ENCODE measurements at places on chromosomes 16 and 17.

- DNase-seq: no peak
Observed at GRCh38 chr16:21943571-21943970, 9.6 kb upstream of the UQCRC2 start.

DNA sequence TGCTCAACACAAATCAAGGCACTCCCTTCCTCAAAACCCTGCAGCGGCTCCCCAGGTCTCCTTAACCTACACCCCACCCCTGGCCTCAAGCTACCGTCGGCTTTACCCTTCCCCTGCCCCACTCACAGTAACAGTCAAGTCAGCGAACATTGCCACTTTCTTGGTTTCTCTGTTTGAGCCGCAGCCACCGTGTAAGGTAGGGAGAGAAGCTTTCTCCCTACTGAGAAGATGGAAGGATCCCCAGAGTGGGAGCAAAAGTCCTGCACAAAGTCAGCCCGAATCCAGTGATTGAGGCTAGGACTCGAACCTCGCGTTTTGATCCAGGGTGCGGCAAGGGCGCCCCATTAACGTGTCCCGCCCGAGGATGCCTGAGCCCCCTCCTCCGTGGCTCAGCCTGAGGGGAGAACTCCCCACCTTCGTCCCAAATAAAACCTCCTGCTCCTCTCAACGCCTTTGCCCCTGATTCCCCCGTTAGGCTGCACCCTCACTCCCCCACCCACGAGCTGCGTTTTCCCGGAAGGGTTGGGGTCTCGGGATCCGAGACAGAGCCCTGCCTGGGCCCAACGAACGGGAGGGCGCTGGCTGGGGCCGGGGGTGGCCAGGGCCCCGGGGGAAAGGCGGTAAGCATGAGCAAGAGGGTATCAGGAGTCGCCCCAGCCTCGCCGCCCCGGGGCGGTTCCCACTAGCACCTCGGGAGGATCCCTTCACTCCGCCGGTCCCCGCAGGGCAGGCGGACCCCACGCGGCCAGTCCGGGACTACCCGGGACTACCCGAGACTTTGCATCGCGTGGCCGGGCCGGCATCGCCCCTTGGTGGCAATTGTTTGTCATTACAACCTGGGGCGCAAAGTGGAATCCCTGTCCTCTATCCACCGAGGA, 9.9 kb upstream of the NAGS start:
- DNase-seq: no peak

- no peak for DNase-seq
Observed at GRCh38 chr17:62965174-62965685, 805 bp upstream of the TANC2 start.

GRCh38 chr17:69854225-69854780, 220.7 kb upstream of the KCNJ16 start:
- DNase-seq: no peak

DNA sequence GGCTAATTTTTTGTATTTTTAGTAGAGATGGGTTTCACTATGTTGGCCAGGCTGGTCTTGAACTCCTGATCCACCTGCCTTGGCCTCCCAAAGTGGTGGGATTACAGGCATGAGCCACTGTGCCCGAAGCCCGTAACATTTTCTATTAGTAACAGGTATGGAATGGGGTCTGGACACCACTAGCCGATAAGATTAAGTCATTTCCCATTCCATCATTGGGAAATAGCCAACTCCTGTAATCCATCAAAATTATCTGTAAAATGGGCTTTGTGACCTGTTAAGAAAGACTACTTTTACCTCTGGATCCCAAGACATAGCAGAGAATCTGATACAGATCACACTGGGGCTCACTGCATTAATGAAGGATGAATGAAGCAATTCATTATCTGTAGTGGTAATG, 3.9 kb upstream of the LUC7L3 start:
- DNase-seq: no peak

- peak; percentile 95 for DNase-seq
Observed at GRCh38 chr17:15436473-15437302, 30.7 kb downstream of the CDRT4 start.

GRCh38 chr17:37527249-37527851, 37.7 kb downstream of the DUSP14 start:
- peak; percentile 12 for DNase-seq

GRCh38 chr17:44198721-44199552, 747 bp downstream of the ATXN7L3 start:
- DNase-seq: no peak

DNA sequence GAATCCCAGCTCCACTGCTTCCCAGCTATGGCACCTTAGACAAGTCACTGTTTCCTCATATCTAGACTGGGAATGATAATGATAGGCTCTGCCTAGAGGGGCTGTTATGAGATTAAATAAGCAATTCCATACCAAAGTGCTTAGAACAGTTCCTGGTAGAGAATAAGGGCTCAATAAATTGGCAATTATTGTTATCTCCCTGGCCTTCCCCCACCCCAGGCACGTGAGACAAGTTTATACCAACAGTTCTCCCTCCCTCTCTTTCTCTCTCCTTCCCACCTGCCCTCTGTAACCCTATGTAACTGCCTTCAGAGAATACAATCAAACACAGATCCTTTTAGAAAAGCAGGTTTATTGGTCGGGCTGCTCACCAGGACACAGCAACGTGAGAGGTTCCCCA, 13.9 kb upstream of the STAT3 start:
- DNase-seq: no peak

DNA sequence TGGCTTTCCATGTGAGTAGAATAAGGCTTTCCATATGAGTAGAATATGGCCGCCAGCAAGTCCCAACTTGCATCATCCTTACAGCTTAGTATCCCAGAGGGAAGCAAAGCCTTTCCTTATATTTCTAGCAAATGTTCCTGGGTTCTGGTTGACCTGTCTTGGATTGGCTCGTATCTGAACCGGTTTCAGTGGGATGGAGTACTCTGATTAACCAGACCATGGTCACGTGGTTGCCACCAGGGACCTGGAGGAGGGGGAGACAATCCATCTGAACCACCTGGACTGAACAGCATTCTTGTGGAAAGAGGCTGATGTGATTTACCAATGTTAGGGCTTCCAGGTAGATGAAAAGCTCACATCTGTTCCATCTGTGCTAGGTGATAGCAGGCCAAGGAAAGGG, 89.0 kb downstream of the SHISA6 start:
- no peak for DNase-seq

- no peak for DNase-seq
Observed at GRCh38 chr16:79090966-79091365, 509.6 kb downstream of the MAF start.

DNA sequence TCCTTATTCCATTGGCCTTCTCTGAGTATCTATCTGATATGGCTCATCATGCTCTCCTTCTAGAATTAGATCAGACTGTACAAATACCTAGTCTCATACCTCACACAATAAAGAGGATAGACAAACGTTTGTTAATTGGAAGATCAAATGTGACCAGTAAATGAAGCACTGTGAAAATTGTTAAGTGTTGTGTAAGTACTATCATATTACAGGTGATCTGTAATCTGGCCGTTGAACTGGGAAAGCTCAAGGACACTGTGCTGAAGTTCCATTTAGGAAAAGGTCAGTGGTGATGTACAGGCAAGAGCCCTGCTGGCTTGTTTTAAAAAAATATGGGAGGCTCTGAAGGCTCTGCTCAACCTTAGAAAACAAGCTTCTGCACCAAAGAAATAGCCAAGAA, 38.5 kb upstream of the CORO6 start:
- no peak for DNase-seq

DNA sequence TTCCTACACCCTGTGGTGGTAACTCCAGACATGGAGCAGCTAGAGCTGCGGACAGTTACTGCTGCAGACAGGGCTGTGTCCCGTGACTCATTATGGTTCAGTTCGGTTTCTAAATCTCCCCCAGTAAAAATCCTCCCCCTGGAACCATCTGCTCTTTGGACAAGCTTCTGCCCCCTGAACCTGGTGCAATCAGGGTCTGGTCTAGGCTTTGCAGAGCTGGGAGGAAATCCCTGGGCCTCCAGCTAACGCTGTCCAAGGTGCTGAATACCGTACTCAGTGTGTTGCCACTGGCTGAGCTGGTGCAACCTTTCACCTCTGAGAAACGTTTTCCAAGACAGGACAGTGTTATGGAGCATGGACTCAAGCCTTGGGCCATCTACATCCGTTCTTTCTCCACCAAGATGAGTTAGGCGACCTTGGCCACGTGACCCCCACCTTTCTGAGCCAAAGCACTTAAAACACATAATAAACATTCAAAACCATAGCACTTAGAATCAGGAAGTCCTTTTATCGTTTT, 142.0 kb downstream of the CPPED1 start:
- no peak for DNase-seq

- DNase-seq: no peak
Observed at GRCh38 chr17:62084585-62084984, 19.5 kb upstream of the MED13 start.

DNA sequence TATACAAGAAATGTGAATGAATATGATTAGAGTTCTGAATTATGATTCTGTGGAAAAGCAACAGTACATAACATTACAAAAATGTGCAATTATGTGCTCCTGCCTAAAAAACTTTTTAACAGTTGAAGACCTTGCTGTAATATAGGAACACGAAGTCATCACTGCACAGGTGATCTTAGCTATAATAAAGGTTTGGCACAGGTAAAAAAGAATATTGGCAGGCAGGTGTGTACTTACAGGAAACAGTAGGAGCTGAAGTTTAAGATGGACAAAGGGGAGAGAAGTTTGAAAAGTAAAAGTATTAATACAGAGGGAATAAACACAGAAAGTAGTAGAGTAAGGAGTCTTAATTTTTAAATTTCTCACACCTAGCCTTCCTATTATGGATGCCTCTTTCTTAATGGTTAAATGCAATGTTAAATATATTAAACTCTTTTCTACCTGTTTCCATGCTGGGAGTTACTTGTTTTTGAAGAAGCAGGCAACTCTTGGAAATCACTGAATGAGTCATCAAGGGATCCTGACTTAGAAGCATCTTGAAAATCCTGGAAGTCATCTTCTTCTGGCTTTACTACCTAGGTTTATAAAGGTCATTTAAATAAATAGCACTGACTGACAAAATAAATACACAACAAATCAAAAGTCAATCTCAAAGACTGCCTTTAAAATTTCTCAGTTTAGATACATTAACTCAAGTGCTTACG, 40.7 kb downstream of the SYNRG start:
- DNase-seq: no peak

DNA sequence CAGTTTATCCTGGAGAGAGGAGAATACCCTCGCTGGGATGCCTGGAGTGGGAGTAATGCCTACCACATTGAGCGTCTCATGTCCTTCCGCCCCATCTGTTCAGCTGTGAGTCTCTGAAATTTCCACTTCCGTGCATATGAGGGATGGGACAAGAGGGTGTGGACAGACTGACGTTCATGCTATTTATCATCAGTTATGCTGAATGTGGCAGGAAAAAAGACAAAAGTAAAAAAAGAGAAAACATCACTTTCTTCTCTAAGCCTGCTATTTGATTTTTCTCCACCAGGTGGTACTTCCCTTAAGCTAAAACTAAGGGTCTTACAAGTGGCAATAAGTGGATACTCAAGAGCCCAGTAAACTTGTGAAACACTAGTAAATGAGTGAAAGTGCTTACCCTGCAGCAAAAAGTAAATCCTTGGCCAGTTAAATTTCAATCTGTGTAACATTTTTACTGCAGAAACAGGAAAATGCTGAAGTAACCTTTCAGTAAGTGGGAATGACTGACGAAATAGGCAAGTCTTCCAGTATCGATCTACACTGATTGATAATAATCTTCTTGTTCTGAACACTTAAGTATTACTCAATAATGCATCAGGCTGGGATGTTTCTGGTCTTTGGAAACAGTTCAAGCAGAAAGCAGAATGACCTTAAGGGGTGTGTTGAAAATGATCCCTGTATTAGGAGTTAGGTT, 5.6 kb downstream of the CRYBA1 start:
- DNase-seq: no peak

DNA sequence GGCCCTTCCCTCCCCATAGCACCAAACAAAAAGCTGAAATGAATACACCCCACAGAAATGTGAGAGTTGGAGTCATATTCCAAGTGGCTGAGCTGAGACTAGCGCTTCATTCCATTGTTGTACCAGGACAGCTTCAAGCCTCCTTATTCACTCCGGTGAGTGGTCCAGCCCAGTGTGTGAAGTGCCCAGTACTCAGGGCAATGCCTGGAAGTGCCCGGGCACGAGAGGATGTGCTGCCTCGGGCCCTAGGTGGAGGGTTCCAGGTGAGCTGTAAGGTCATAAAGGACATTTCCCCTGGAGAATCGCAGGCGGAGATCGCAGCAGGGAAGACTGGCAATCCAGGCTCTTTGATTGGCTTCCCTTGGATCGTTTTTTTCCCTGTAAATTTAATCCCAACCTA, 5.4 kb upstream of the CYLD start:
- DNase-seq: no peak

GRCh38 chr17:29005936-29006511, at the start of gene SEZ6:
TSS of gene SEZ6 (minus strand) at chr17:29006033. CDS start at chr17:29005869, 164 bp downstream.
- peak; percentile 37 for DNase-seq

DNA sequence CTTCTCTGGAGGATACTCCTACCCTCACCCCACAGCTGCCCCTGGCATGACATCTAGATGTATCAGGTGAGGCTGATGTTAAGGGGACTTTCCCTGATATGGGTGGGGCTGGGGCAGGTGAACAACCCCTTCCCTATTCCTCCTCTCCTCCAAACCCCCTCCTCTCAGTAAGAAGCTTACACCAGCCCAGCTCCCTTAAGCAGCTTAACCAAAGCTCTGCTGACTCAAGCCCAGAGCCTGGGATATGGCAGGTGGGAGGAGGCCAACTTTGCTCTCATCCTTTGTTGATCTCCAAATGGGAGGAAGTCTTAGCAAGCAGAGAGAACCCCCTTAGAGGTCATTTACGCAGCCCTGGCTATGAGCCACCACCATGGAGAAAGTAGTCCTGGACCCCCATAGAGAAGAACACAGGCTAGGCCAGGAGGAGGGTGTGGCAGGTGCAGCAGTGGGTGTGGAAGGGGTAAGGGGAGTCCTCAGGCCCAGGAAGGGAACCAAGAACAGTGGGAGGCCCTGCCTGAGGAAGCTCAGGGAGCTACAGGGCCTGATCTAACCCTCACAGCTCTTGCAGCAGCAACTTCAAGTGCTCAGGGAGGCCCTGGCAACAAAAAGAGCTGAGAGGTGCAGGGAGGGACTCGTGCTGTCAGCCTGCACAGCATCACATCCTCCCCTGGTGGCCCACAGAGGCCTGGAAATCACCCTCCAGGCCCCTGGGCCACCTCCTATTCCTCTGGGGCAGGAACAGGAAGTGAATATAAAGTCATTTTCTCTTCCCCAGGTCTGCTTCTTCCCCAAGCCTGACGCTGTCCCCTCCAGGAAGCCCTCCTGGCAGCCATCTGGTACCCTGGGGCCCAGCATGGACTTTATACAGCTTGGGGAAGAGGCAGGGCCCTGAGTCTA, 2.9 kb downstream of the UNC119 start:
- DNase-seq: no peak

- no peak for DNase-seq
Observed at GRCh38 chr16:24729951-24730815, 732 bp downstream of the TNRC6A start.

DNA sequence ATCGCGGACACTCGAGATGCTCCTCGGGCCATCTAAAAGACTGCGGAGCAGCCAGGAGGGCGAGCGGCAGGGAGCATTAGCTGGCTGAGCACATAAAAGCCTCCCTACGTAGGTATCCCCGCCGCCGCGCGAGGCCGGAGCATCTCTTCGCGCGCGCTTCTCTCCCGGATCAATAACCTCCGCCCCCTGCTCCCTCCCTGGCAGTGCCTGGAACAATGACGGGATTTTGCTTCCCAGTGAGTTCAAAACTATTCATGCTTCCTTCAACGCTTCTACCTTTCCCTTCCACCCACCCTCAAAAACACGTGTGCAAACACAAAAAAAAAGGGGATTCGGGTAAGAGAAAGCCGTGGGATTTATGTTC, 984 bp downstream of the CENPV start:
- DNase-seq: peak; percentile 97

GRCh38 chr16:63067141-63067540, 1030.9 kb upstream of the CDH8 start:
- no peak for DNase-seq

Data from SHP77 treated with DMSO at 0.1 percent for 48 hours (cell line).